Karpas-422 (cell line): ENCODE measurements at places on chromosomes 2 and 18.

- no peak overlapping the region for H3K4me3 ChIP-seq
- no peak overlapping the region for H3K27ac ChIP-seq
- H3K36me3 ChIP-seq = no peaks in the 10 kb centered on the region
Observed at GRCh38 chr2:133598769-133599168, 30.5 kb upstream of the NCKAP5 start.

DNA sequence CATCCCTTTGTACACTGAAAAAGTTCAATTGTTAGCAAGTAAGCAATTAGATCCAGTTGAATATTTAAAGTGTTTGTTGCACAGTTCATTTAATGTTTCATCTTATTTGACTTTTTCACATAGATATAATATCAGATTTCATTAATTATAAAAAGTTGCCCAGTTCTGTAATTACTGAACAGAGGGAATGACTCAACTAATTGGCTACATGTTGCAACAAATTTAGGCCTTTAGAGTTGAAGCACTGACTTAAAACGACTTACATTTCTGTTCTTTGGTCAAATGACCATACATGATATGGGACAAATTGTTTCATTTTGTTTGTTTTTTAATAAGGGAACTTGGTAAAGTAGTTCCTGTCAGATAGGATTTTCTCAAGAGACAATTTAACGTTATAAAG, 68.5 kb upstream of the FAM117B start:
- H3K4me3 ChIP-seq = no peak overlapping the region
- H3K36me3 ChIP-seq = no peaks in the 10 kb centered on the region
- H3K27me3 ChIP-seq = no peaks in the 10 kb centered on the region

DNA sequence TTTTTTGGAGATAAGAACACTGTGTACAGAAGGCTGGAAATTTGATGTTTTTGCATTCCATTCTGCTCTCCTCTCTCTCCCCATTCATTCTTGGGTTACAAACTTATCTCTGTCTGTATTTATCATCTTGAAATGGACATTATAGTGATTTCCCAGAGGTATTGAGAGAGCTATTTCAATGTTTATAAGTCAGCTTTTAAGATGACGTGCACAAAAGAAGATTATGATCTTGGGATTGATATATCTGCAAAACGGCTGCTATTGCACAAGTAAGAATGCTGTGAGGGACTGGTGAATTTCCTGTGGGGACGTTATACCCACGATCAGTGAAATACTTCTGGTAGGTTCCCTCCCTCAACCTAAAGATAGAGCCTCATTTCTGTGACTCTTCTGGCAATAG, 61.0 kb upstream of the DTNA start:
- no peaks in the 10 kb centered on the region for H3K27me3 ChIP-seq
- H3K4me3 ChIP-seq = no peak overlapping the region
- no peak overlapping the region for H3K27ac ChIP-seq
- no peaks in the 10 kb centered on the region for H3K36me3 ChIP-seq
- no peak for DNase-seq

GRCh38 chr18:62964432-62964831, 249.1 kb downstream of the PHLPP1 start:
- H3K36me3 ChIP-seq = no peaks in the 10 kb centered on the region
- no peak for DNase-seq
- no peak overlapping the region for H3K27ac ChIP-seq
- no peak overlapping the region for H3K4me3 ChIP-seq
- no peaks in the 10 kb centered on the region for H3K27me3 ChIP-seq
- H3K4me1 ChIP-seq = no peaks in the 10 kb centered on the region

- H3K36me3 ChIP-seq = no peaks in the 10 kb centered on the region
- peak; percentile 73 for DNase-seq
- H3K4me1 ChIP-seq = no peaks in the 10 kb centered on the region
- H3K4me3 ChIP-seq = no peak overlapping the region
Observed at GRCh38 chr18:76572518-76573247, 77.6 kb upstream of the ZNF516 start.

- no peaks in the 10 kb centered on the region for H3K36me3 ChIP-seq
- H3K4me1 ChIP-seq = no peaks in the 10 kb centered on the region
- no peak for DNase-seq
- no peak overlapping the region for H3K27ac ChIP-seq
Observed at GRCh38 chr18:63105636-63106316, 213.8 kb downstream of the BCL2 start.

- no peaks in the 10 kb centered on the region for H3K27me3 ChIP-seq
- no peak overlapping the region for H3K4me3 ChIP-seq
- H3K4me1 ChIP-seq = 0 out of 2 replicates have a peak, but pooled peaks cover 2% of the 10 kb centered on the region
- H3K36me3 ChIP-seq = no peaks in the 10 kb centered on the region
Observed at GRCh38 chr2:236794176-236794957, 224.7 kb downstream of the ACKR3 start.

GRCh38 chr2:106065983-106066820, 127.9 kb downstream of the UXS1 start:
- H3K36me3 ChIP-seq = no peaks in the 10 kb centered on the region
- no peaks in the 10 kb centered on the region for H3K27me3 ChIP-seq
- DNase-seq = no peak
- H3K27ac ChIP-seq = no peak overlapping the region

GRCh38 chr2:182655750-182656149, 60.3 kb upstream of the DNAJC10 start:
- DNase-seq = no peak
- no peaks in the 10 kb centered on the region for H3K4me1 ChIP-seq
- no peak overlapping the region for H3K4me3 ChIP-seq
- H3K36me3 ChIP-seq = no peaks in the 10 kb centered on the region

GRCh38 chr18:75896865-75897264, 469.4 kb upstream of the SMIM21 start:
- H3K36me3 ChIP-seq = no peaks in the 10 kb centered on the region
- no peak overlapping the region for H3K27ac ChIP-seq
- H3K4me1 ChIP-seq = no peaks in the 10 kb centered on the region
- H3K27me3 ChIP-seq = no peaks in the 10 kb centered on the region
- DNase-seq = no peak

GRCh38 chr2:176175709-176176607, 12.5 kb upstream of the HOXD1 start:
- no peak for DNase-seq
- peak overlapping the region; percentile 67; the same call in 1 of the 2 replicates for H3K4me3 ChIP-seq
- peaks cover 45% of the 10 kb centered on the region for H3K4me1 ChIP-seq
- H3K36me3 ChIP-seq = no peaks in the 10 kb centered on the region

DNA sequence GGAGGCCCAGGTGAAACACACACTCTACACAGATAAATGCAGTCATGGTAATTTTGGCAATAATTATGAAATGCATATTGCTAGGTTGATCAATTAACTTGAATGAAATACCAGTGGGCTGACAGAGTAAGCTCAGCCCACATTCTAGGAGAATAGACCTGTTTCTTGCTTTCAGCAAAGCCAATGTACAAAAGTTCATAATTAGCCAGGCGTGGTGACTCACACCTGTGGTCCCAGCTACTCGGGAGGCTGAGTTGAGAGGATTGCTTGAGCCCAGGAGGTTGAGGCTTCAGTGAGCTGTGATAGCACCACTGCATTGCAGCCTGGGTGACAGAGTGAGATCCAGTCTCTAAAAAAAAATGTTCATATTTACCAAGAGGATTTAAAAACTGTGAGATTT, 15.7 kb upstream of the MBP start:
- no peak overlapping the region for H3K4me3 ChIP-seq
- peaks cover 62% of the 10 kb centered on the region for H3K4me1 ChIP-seq
- no peak overlapping the region for H3K27ac ChIP-seq
- H3K27me3 ChIP-seq = no peaks in the 10 kb centered on the region; the same call in 1 of the 2 replicates
- DNase-seq = no peak

DNA sequence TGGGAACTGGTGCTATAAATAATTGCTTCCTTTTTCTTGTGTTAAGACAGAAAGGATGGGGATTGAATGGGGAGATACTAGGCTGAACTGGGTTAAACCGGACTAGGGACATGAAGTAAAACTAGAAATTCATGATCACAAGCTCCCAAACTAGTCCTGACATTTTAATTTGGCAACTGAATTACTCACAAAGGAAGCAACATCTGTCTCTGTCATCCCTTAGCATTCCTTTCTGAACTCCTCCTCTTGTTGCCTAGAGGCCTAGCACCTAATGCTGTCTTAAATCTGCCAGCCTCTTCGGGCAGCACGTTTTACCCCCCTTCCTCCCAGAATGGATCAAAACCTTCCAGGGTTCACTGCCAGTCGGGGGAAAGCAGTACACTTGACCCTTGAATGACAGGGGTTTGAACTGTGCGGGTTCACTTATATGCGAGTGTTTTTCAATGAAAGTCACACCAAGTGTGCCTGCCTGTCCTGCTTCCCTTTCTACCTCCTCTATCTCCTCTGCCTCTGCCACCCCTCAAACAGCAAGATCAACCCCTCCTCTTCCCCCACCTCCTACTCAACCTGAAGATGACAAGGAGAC, 8.2 kb downstream of the KCTD1 start:
- no peaks in the 10 kb centered on the region for H3K4me1 ChIP-seq
- no peak for DNase-seq
- no peak overlapping the region for H3K4me3 ChIP-seq
- H3K27me3 ChIP-seq = no peaks in the 10 kb centered on the region
- H3K36me3 ChIP-seq = no peaks in the 10 kb centered on the region
- H3K27ac ChIP-seq = no peak overlapping the region

DNA sequence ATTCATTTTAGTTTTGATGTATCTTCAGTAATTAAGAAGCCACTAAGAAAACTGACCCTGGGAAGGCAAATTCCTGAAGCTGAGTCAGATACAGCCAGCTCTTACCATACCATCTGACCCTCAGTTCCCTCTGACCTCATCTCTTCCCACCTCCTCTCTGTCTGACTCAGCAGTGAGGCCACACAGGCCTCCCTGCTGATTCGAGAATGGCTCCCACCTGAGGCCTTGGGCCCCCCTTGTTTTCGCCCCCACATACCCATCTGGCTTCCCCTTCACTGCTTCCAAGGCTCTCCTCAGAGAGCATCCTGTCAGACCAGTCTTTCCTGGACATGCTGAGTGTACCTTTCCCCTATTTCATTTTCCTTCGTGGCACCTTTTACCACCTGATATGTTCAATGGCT, 71.0 kb upstream of the CYP1B1 start:
- no peaks in the 10 kb centered on the region for H3K4me1 ChIP-seq
- H3K36me3 ChIP-seq = no peaks in the 10 kb centered on the region
- H3K27me3 ChIP-seq = no peaks in the 10 kb centered on the region
- H3K4me3 ChIP-seq = no peak overlapping the region
- DNase-seq = no peak
- H3K27ac ChIP-seq = no peak overlapping the region

DNA sequence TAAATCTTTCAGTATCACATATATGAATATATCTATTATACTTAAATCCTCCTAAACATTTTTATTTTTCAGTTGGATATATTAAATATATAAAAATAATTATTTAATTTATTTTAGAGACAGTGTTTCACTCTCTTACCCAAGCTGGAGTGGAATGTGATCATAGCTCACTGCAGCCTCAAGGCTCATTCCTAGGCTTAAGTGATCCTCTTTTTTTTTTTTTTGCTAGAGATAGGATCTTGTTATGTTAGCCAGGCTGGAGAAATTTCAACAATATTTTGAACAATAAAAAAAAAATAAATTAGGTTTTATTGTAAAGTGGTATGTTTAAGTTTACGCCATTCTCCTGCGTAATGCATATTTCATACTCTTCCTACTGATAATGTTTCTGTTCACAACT, 4.2 kb downstream of the SPAST start:
- H3K27ac ChIP-seq = no peak overlapping the region
- no peak overlapping the region for H3K4me3 ChIP-seq
- peaks cover 17% of the 10 kb centered on the region for H3K4me1 ChIP-seq
- H3K36me3 ChIP-seq = peaks cover 5% of the 10 kb centered on the region; the same call in 1 of the 2 replicates
- no peak for DNase-seq

- no peak overlapping the region for H3K4me3 ChIP-seq
- H3K27ac ChIP-seq = no peak overlapping the region
Observed at GRCh38 chr2:62177392-62178049, 18.4 kb upstream of the B3GNT2 start.

- DNase-seq = no peak
- peaks cover 34% of the 10 kb centered on the region for H3K36me3 ChIP-seq
- H3K27me3 ChIP-seq = no peaks in the 10 kb centered on the region
- no peak overlapping the region for H3K4me3 ChIP-seq
Observed at GRCh38 chr2:102795641-102796040, 33.8 kb downstream of the TMEM182 start.

GRCh38 chr18:3907955-3908354, 458.0 kb downstream of the TGIF1 start:
- H3K36me3 ChIP-seq = no peaks in the 10 kb centered on the region
- no peak overlapping the region for H3K27ac ChIP-seq
- DNase-seq = no peak
- no peaks in the 10 kb centered on the region for H3K27me3 ChIP-seq
- H3K4me3 ChIP-seq = no peak overlapping the region
- peaks cover 24% of the 10 kb centered on the region for H3K4me1 ChIP-seq

DNA sequence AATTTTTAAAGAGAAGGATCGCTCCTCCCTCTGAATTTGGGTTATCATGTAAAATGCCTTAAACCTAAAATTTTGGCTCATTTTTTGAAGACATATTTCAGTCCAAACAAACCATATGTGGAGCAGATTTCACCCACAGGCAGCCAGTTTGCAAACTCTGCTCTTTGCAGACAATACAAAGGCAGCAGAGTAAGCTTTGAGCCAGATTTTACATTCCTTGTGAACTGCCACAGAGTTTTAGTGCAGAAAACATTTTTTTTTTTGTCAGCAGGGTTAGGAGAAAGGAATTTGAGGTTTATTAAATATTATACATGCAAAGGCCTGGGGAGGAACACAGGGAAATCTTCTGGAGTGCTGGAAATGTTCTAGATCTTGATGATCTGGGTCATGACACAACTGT, 171.9 kb upstream of the FN1 start:
- H3K36me3 ChIP-seq = no peaks in the 10 kb centered on the region
- no peaks in the 10 kb centered on the region for H3K4me1 ChIP-seq
- no peak for DNase-seq
- H3K27ac ChIP-seq = no peak overlapping the region

GRCh38 chr2:172047566-172048507, 37.5 kb upstream of the DLX1 start:
- H3K27me3 ChIP-seq = no peaks in the 10 kb centered on the region
- no peak for DNase-seq
- H3K27ac ChIP-seq = no peak overlapping the region
- no peaks in the 10 kb centered on the region for H3K36me3 ChIP-seq

DNA sequence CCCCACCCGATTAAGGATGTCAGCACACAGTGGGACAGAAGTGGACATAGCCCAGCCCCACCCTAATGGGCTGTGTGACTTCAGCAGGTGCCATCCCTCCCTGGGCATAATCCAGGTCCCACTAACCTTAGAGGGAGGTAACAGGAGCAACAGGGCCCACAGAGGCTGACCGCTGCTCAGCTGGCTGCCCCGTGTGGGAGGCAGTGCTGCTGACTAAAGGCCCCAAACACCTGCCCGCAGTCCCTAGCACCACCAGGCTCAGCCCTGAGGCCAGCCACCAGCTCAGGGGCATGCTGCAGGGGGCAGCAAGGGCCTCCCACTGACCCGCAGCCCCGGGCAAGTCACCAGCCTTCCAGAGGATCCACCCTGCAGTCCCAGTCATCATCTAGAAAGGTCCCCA, 14.6 kb downstream of the BIN1 start:
- H3K36me3 ChIP-seq = no peaks in the 10 kb centered on the region
- no peaks in the 10 kb centered on the region for H3K27me3 ChIP-seq
- no peak overlapping the region for H3K27ac ChIP-seq
- H3K4me1 ChIP-seq = peaks cover 4% of the 10 kb centered on the region
- no peak for DNase-seq

- no peaks in the 10 kb centered on the region for H3K27me3 ChIP-seq
- DNase-seq = no peak
- H3K27ac ChIP-seq = no peak overlapping the region
- H3K4me3 ChIP-seq = no peak overlapping the region
- no peaks in the 10 kb centered on the region for H3K4me1 ChIP-seq
- no peaks in the 10 kb centered on the region for H3K36me3 ChIP-seq
Observed at GRCh38 chr2:57022496-57022895, 838.7 kb downstream of the CCDC85A start.

- H3K27ac ChIP-seq = no peak overlapping the region
- H3K4me1 ChIP-seq = no peaks in the 10 kb centered on the region
- no peaks in the 10 kb centered on the region for H3K27me3 ChIP-seq
- no peak for DNase-seq
- H3K36me3 ChIP-seq = no peaks in the 10 kb centered on the region
Observed at GRCh38 chr2:49045083-49045482, 109.2 kb downstream of the FSHR start.
